Activated T-helper 1 cell treated with anti-CD3 and anti-CD28 coated beads, Interleukin-2, amount 50 U/mL, for 16 hours (primary cell): ENCODE measurements at places on chromosomes 1 and 21.
A peak's percentile ranks its signal among the peaks of the same experiment; 100 is the strongest.

GRCh38 chr1:119924948-119925898 lies 28.9 kb upstream of the ADAM30 start:
- no peak for DNase-seq

DNA sequence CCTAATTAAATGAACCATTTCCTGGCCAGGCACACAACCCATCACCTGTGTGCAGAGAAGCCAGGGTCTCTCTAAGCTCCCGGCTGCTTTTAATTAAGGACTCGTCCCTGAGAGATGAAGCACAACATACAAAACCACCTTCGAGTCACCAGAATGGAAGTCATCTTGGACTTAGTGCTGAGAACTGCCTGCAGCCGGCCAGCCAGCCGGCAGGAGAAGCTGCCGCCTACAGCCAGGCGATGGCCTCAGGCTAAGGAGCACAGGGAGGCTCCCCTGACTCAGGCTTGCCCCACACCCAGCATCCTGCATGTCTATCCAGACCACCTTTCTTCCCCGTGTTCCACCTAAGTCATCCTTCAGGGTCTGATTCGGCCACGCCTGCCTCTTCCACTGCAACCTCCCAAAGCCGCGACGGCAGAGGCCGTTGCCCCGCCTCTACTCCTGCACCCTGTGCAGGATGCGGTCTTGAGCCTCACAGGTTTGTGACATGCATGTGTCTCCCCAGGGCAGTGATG lies 83.6 kb downstream of the SLC66A1 start:
- DNase-seq, result no peak

DNA sequence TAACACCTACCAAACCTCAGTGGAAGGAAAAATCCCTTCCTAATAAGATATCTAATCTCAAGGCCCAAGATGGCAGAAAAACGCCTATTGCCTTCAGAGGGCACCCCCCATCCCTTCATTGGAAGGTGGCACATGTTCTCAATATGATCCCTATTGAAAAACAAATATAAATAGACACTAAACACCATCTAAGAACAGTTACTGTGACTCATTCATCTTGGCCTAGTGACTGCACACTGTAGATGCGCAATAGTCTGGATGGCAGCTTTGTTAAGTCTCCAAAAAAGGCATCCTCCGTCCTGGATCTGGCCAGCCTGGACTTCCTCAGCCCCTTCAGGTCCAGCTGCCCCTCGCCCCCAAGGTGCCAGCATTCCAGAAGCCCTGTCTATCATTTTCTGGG lies 121.9 kb downstream of the CAPN8 start:
- DNase-seq, result no peak

DNA sequence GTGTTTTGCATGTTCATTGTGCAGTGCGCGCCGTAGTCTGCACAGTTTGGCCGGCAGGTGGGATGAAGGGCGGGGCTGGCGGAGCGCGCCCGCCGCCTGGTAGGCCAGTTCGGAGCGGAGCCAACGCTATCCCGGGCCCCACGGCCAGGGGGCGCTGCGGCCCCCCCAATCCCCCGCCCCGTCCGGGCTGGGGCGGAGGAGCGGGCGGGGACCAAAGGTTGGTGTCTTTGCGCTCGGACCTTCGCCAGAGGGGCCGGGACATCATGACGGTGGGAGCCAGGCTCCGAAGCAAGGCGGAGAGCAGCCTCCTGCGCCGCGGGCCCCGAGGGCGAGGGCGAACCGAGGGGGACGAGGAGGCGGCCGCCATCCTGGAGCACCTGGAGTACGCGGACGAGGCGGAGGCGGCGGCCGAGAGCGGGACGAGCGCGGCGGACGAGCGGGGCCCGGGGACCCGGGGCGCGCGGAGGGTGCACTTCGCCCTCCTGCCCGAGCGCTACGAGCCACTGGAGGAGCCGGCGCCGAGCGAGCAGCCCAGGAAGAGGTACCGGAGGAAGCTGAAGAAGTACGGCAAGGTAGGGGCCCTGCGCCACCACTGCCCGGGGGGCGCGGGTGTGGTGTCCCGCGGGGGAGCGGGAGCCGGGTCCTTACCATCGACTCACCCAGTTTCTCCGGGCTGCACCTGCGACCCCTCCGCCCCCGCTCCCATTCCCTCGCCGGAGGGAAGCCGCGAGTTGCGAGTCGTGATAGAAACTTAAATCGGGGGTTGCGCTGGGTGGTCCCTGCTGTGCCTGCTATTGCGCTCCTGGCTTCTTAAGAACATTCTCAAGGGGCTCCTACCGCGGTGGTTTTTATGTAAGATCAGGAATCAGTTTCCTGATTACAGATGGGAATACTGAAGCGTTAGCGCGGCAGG lies at the start of gene C1orf115:
Gene C1orf115, plus strand, starts transcription at position 224 of the 913 bp plus-strand sequence. Its CDS starts 40 bp downstream, at position 264.
- DNase-seq, result peak; percentile 66

- DNase-seq, result no peak
These were observed 6.1 kb downstream of the MRPS21 start for GRCh38 chr1:150299716-150300115.

DNA sequence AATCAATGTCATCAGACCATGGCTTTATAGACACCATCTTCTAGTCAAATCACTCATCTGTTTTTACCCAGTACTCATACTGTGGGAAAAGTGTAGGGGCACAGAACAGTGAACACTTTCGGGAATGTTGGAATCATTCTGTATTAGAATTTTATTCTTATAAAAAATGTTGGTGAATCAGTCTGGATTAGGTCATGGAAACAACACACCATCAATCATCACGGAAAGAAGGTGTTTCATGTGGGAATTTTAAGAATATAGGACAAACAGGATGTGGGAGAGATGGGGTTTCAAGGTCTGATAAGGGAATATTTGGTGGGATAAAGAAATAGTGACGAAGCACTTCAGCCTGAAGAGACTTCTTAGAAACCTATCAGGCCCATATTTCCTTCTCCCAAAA lies 17.3 kb downstream of the GBP1 start:
- DNase-seq, result no peak

DNA sequence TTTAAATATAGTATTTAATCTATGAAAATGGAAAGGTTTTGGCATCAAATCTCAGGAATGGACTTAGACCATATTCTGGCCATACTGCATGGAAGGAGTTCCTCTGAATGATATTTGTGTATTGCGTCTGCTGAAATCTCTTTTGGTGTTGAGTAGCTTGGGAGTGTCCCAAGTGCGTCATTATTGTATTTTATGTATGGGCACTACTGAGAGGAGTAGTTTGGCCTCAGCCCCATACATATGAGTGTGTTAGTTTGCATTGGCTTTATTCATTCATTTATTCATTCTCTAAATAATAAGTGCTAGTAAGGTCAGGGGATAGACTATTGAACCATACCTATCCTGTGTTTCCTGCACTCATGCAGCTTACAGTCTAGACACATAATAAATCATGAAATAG lies 46.6 kb downstream of the CENPF start:
- DNase-seq, result no peak

GRCh38 chr1:229716069-229716468 lies 90.0 kb downstream of the URB2 start:
- no peak for DNase-seq

GRCh38 chr21:27424601-27425000 lies 457.7 kb upstream of the ADAMTS5 start:
- DNase-seq, result no peak
